ENCODE measurements at places on chromosomes 16 and 17.

DNA sequence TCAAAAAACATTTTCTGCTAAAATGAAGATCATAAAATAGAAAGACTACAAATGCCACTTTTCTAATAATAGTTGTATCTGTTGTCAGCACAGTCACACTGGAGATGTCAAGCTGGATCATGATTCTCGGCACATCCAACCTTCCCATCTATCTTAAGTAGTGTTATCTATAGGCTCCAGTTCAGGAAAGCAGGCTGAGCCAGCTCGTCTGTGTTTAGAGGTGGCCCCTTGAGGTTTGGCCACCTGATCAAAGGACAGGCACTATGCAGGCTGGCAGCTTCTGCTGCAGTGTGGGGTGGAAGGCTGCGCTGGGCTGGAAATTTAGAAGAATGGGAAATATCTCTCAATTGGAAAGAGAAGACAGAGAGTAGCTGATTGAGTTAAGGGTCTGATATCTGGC is 32.4 kb downstream of the SMYD4 start:
- DNase-seq: peak; percentile 11

DNA sequence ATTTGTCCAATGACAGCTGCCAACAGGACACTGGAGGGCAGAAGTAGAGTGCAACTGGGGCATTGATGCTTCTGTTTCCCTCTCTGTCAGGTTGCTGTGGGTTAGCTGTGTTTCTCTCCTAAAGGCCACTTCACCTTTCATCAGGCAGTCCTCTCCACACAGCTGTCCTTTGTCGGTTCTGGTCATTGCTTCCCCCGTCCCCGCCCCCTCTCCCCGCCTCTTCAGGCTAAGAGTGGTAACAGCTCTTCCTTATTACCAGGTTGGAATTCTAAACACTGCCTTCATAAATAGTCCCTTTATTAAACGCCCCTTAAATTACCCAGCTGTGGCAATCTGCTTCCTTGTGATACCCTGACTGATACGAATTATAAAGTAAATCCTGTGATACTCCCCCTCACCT is 31.8 kb upstream of the NSRP1 start:
- DNase-seq: no peak

GRCh38 chr16:72171236-72171635 is 719 bp downstream of the PMFBP1 start:
- DNase-seq: no peak

DNA sequence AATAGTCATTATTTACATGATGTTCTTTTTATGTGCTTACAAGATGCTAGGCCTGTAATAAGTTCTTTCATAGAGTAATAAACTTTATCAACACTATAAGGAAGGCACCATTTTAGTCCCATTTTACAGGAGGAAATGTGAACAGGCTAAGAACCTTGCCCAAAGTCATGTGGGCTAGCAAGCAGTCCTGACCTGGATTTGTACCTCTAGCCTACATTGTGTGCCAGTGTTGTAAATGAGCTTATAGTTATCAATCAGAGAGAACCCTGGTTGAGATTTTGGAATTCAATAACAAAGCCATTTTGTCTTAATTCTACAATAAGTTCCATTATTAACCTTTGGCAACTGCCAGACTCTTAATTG is 6.7 kb upstream of the TBKBP1 start:
- DNase-seq: no peak

DNA sequence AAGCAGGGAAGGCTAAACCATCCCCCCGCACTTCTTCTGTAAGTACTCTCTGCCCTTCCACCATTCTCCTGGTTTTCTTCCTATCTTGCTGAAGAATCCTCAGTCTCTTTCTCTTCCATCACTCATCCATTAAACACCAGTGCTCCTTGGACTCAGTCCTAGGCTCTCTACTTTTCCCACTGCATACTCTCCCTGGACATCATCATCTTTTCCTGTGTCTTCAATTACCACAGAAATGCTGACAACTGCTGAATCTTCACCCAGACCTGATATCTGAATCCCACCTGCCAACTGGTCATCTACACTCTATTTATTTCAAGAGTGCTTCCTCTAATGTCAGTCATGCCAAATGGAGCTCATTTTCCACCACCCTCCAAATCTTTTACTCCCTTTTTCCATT is 53.8 kb upstream of the ARL6IP1 start:
- DNase-seq: no peak

DNA sequence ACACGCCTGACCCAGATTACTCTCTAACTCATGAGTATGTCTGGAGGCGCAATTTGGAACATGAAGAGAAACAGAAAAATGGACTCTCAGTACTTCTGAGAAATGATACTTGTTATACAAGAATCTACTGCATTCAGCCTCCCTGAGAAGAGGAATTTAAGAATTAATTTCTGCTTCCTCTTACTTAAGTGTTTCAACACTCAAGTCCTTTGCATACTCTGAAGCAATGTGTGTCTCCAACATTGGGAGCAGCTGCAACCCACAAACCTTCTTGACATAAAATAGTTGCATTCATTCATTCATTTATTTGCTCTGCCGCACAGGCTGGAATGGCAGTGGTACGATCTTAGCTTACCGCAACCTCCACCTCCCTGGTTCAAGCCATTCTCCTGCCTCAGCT is 199.8 kb downstream of the NPIPA7 start:
- no peak for DNase-seq

GRCh38 chr17:34850023-34850422 is 111.2 kb downstream of the CCT6B start:
- DNase-seq: no peak

DNA sequence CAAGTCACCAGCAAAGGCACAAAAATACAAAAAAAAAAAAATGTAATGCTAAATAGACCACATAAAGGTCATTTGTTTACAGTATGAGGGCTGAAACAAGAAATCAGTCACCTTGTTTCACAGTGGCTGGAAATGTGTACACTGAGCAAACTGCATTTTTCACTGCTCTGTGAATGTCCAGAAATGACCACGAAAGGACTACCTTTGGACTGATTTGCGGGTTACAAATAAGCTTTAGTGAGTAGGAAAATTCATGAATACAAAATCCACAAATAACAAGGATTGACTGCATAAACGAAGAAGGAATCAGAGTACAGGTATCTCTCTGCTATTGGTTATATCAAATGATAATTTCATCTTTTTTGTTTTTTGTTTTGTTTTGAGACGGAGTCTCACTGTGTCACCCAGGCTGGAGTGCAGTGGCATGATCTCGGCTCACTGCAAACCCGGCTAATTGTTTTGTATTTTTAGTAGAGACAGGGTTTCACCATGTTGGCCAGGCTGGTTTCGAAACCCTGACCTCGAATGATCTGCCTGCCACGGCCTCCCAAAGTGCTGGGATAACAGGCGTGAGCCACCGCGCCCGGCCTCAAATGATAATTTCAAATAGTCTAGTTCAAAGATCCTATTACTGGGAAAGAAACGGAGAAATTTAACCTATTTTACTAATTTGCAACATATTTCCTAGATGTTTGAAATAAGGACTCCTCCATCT is 30.5 kb downstream of the CYTH1 start:
- no peak for DNase-seq

DNA sequence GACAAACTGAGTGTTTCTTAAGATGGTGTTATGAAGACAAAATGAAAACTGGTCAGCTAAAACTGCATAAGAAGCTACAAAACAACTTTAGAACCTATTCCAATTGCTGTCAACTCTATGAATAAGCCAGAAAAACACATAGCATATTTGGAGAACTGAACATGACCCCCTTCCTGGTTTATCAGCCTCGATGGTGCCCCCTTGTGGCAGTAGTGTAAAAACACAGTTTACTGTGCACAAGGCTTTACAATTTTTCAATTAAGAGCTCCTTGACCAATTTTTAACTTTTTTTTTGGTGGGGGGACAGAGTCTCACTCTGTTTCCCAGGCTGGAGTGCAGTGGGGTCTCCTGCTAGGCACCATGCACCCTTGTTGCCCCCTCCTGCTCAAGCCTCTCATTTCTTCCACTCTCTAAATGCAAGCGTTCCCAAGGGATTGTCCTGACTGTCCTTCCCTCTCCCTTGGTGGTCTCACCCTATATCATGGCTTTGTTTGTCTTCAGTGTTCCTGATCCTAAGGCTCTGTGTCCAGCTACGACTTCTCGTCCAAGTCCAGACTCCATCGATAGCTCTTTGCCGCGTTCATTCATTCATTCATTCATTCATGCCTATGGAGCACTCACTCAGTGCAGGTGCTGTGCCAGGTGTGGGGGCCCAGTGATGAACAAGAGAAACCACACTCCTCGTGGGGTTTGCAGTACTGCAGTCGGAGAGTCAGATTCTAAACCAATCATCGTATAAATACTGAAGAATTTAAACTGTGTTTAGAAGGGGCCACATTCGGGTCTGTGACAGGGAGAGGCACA is 7.5 kb downstream of the EIF1 start:
- DNase-seq: peak; percentile 63

DNA sequence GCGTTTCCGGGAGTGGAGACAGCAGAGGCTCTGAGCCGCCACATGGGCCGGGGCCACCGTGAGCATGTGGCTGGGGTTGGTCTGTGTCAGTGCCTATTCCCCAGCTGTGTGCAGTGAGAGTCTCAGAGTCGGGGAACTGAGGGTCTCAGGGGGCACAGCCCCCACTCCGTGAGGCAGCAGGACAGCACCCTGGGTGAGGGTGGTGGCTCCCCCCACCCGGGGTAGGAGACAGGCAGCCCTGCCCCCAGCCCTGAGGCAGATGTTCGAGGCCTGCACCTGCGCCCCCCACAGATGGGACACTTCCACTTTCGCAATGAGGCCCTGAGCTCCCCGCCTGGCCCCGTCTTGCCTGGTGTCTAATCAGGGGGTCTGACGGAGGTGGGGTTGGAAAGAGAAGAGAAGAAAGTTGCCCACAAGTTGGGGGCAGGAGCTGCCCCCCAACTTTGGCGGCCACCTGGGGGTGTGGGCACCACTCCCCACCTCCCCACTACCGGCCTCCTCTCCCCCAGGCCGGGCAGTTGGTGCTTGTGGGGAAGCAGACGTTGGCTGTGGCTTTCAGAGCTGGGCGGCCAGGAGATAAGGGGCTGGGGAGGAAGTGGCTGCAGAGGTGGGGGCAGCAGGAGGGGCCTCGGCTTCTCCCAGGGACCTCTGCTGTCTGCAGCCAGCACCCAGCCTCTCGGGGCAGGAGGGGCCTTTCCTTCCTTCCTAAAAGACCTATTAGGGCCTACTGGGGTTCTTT is 1.8 kb upstream of the CBFA2T3 start:
- no peak for DNase-seq

- DNase-seq: no peak
Measured at GRCh38 chr17:77632619-77633018, 325.9 kb upstream of the TNRC6C start.

GRCh38 chr17:1611715-1612114 is 16.9 kb downstream of the SLC43A2 start:
- no peak for DNase-seq

DNA sequence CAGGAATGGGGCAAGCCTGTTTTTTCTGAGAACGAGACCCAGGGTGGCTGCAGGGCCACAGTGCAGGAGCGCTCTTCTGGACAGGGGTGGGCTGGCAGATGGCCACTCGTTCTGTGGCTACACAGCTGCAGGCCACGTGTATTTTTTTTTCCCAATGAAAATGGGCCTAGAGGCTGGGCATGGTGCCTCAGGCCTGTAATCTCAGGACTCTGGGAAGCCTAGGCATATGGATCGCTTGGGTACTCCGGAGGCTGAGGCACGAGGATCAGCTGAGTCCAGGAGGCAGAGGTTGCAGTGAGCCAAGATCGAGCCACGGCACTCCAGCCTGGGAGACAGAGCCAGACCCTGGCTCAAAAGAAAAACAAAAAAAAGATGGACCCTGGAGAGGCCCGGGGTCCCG is 6.8 kb downstream of the UNKL start:
- DNase-seq: no peak

GRCh38 chr16:56789360-56789759 is 59.4 kb downstream of the NUP93 start:
- no peak for DNase-seq

DNA sequence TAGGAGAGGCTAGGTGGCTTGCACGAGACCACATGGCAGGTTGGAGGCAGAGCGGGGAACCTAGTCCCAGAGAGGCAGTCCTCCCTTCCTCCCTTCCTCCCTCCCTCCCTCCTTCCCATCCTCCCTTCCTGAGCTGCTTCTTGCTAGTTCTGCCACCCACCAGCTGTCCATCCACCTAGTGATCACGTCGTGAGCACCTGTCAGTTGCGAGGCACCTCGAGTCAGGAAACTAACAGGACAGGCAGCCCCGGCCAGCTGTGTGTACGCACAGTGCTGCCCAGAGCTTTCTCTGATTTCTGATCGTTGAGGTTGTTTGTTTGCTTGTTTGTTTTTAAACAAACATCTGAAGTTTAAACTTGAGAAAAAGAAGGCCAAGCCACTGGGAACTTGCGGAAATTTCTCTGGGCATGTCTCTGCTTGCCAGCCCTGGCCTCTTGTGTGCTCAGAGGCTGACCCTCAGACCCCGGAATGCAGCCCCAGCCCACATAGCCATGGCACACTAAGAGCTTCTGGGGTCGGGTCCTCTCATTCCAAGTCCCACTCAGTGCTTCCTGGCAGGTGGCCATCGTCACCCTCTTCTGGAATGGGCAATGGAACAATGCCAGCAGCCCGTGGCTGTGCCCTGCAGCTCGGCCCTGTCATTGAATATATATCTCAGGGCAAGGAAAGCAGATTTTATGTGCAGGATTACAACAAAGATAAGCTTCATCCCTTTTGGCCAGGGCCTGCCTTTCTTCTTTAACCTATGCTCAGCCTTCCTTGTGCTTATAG is 174.0 kb downstream of the KATNIP start:
- no peak for DNase-seq

DNA sequence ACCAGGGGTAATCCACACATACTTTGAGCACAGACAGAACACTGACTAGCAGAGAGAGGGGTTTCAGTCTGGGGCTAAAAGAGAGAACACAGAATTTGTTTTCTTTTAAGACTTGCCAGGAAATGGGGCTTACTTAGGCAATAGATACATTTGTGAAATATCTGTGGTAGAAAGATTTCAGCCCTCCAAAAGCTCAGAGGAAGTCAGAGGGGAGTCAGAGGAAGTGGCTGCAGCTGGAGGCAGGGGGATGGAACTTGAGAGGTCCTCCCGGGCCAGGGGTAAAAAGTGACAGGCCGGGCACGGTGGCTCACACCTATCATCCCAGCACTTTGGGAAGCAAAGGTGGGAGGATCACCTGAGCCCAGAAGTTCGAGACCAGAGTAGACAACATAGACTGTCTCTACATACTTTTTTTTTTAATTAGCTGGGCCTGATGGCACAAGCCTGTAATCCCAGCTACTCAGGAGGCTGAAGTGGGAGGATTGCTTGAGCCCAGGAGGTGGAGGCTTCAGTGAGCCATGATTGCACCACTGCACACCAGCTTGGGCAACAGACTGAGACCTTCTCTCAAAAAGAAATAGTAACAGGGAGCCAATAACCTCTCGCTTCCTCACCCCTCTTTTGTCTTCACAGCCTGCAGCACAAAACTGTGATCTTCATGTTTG is 49.9 kb downstream of the NLRC5 start:
- DNase-seq: no peak

GRCh38 chr16:84184775-84185174 is 2.1 kb downstream of the TAF1C start:
- no peak for DNase-seq

Data from retina (tissue), 1 donor.